Stimulated activated CD8-positive, alpha-beta memory T cell treated with anti-CD3 and anti-CD28 coated beads, Interleukin-2, amount 100 ng/mL, for 48 hours (primary cell): ENCODE measurements at places on chromosomes 7 and 10.
A peak's percentile ranks its signal among the peaks of the same experiment; 100 is the strongest.

GRCh38 chr10:51926337-51926736 is 226.9 kb upstream of the CSTF2T start:
- DNase-seq, result no peak

- no peak for DNase-seq
Observed at GRCh38 chr10:92830478-92831389, 17.6 kb upstream of the EXOC6 start.

DNA sequence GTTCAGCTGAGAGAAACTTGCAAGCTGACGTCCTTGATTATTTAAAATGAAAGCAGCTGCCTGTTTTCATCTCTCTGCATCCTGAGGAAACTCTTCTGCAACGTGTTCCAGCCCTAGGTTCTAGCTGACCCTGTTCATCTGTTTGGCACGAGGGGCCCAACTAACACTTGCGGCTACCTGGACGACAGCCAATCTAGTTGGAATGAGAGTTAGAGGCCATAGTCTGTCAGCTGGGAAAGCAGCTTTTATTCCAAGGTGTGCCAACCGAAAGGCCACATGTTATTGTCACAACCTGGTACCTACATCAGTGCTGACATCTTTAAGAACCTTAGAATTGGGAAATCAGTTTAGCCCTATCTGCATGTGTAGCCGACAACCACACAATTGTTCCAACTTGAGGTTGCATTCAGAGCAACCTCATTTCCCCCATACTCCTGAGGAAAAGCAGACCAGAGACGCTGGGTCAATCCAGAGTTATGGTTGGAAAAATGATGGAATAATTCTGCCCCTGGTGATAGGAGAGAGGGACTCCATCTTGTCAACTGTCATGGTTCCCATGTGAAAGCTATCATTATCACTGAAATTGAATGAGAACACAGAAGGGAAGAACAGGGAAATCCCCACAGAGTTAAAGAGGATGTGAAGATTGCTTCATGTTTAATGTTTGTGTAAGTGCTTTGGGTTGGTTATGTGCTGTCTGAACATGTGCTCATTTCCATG is 121.6 kb downstream of the EGFR start:
- DNase-seq, result no peak

- DNase-seq, result no peak
Observed at GRCh38 chr7:74013539-74014272, 14.3 kb upstream of the ELN start.

GRCh38 chr7:721619-722248 is 4.8 kb upstream of the DNAAF5 start:
- DNase-seq, result no peak

GRCh38 chr10:3096149-3096548 is 28.8 kb downstream of the PFKP start:
- no peak for DNase-seq

DNA sequence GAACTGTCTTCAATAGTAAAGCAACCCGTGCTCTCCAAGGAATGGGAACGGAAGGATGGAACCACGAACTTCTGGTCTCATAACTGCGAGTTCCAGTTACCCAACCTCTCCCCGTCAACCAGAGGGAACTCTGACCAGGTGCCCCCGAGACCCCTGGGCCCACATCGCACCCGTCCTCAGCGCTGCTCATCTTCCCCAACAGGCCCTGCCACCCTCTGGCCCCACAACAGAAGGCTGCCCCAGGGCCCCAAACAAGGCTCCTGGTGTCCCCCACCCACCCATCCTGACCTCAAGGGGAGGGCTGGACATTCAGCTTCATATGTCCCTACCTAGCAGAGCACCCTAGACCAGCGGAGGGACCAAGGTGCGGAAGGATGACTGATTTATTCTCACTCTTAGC is 22.7 kb downstream of the PITRM1 start:
- DNase-seq, result no peak

DNA sequence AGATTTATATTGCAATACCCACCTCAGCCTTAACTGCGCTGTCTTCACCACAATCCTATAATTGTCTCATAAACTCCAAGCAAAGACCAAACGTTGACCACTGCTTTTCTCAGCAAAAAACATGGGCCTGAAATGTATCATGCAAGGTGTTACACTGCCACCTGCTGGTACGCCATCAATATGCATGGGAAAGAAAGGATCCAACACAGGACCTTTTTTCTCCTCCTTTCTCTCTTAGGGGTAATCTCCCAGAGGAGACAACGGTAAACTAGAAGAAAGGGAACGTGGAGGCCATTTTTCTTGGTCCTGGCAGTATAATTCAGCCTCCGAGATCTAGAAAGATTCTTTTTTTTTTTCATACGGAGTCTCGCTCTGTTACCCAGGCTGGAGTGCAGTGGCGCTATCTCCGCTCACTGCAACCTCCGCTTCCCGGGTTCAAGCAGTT is 79.1 kb upstream of the MPP7 start:
- peak; percentile 76 for DNase-seq

DNA sequence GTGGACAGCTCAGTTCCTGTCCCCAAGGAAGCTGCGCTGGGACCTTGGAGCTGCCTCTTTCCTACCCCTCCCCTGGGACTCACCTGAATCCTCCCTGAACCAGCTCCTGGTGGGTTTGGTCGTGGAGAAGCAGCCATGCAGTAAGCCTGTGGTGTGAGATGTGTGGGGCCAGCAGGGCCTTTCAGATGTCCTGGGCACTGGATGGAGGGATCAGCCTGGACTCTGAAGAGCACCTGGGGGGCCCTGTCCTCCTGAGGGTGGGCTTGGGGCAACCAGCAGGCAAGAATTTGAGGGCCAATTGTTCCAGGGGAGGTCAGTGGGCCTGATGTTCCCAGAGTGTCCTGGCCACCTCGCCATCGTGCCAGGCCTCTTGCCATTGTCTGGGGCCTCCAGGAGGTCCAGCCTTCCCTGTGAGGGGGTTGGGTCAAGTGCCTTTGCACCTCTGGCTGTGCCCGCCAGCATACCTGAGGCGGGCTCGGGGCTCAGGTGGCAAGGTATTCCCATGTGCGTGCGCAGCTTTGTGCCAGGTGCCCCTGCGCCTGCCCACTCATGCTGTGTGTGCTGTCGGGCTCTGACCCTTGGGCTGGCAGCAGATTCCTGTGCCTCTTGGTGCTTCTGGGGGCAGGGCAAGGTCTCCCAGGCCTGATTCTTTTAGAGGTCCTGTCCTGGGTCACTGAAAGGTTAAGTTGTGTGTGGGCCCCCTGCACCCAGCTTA is 7.3 kb downstream of the TRIM8 start:
- no peak for DNase-seq

GRCh38 chr7:89067048-89067447 is 271.5 kb upstream of the TEX47 start:
- no peak for DNase-seq

DNA sequence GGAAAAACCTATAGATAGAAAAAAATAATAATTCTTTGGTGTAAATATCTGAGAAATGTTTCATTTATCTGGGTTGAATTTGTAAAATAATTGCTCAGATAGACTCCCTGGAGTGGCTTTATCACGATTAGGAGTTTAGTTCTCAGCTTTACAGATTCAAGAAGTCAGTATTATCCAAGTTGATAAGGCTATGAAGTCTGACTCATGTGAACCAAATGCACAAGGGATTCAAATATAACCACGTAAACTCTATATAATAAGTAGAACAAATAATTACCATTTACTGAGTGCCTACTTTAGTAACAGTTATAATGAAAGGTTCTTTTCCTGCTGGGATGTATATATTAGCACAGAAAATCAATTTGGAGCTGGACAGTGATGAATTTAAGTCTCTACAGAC is 290.4 kb downstream of the PRKG1 start:
- DNase-seq, result no peak

DNA sequence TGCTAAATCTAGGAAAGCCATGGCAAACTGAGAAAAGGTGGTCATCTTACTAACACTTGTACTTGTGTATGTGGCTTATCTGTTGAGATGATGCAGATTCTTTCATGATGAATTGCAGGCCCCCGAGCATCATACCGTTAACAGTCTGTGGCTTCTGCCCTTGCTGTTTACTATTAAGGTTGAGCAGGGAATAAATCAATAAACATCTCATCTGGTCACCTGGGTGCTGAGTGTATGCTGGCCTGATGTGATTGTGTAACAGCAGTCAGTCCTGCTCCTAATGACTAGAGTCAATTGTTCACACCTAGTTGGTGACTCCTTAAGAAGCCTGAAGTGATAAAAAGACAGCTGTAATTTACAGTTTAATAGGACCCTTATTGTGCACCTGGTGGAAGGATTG is 8.3 kb upstream of the GNAT3 start:
- DNase-seq, result no peak

DNA sequence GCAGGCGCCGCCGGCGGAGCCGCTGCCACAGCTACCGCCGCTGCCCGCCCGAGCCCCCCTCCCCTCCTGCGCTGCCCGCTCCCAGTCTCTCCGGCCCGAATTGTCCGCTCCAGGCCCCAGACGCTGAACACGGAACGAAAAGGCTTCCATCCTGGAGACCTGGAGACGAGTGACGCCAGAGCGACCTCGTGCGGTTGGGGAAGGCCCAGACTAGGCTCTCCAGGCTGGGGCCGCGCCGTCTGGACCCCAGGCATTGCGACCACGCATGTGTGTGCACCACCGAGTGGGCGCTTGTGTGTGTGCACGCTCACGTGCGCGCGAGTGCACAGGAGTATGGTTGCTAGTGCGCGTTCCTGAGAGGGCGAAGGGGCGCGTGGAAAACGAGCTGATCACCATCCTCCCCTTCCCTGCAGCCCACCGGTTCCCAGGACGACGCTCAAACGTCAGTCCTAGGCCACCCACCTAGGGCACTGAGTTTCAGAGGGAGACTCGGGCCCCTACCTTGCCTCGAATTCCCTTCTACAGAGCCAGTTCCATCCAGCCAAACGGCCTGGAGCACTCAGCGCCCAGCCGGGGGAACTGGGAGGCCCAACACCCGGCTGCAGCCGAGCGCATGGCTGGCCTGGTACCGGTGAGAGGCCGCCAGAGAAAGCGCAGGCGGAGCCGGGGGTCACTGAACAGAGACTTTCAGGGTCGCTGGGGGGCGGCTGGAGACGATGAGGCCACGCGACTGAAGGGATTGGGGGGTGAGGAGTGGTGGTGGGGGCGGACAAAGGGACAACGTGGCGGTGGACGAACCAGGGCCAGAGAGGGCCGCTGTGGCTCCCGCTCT is 11.6 kb downstream of the LBX1 start:
- no peak for DNase-seq

- DNase-seq, result no peak
Observed at GRCh38 chr7:155144371-155144770, 74.2 kb downstream of the HTR5A start.

- no peak for DNase-seq
Observed at GRCh38 chr7:140059273-140060242, 3.2 kb downstream of the PARP12 start.
